ENCODE measurements at places on chromosomes 7 and 10.

- no peak for DNase-seq
These were observed 95.2 kb upstream of the ODAD2 start for GRCh38 chr10:28094121-28094520.

DNA sequence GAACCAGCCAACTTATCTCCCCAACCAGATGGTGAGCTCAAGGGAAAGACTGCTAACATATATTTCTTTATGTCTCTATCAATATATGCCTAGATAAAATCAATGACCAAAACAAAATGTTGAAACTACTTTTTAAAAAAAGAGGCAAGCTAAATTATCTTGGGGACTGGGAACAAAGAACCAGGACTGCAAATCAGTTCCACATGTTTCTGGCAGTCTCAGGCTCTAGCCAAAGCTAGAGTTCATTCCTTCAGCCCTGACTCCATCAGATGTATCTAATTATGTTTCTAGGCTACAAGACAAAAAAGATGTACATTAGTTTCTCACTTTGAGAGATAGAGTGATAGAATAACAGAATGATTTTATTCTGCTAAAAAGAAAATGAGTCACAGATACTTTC lies 1290.3 kb upstream of the SORCS1 start:
- no peak for DNase-seq

DNA sequence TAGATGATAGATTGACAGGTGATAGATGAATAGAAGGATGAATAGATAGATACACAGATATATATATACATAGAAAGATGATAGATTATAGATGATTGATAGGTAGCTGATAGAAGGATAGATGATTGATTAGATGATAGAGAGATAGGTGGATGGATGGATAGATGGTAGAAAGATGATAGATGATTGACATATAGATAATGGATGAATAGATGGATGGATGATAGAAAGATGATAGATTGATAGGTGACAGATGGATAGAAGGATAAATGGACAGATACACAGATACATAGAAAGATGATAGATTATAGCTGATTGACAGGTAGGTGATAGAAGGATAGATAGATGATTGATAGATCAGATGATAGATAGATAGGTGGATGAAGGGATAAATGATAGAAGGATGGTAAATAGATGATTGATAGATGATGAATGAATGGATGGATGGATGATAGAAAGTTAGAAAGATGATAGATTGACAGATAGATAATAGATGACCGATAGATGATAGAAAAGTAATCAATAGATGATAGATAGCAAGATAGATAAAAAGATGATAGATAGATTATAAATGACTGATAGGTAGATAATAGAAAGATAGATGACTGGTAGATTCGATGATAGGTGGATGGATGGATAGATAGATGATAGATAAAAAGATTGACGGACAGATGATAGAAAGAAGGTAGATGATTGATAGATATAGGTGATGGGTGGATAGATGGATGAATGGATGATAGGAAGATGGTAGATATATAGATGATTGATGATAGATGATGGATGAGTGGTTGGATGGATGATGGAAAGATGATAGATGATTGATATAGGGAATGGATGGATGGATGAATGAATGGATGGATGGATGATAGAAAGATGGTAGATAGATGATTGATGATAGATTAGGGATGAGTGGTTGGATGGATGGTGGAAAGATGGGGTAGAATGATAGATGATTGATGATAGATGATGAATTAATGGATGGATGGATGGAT lies 80.4 kb downstream of the MICALL2 start:
- DNase-seq: no peak

- no peak for DNase-seq
These were observed 421.4 kb upstream of the ZWINT start for GRCh38 chr10:56782503-56782902.

DNA sequence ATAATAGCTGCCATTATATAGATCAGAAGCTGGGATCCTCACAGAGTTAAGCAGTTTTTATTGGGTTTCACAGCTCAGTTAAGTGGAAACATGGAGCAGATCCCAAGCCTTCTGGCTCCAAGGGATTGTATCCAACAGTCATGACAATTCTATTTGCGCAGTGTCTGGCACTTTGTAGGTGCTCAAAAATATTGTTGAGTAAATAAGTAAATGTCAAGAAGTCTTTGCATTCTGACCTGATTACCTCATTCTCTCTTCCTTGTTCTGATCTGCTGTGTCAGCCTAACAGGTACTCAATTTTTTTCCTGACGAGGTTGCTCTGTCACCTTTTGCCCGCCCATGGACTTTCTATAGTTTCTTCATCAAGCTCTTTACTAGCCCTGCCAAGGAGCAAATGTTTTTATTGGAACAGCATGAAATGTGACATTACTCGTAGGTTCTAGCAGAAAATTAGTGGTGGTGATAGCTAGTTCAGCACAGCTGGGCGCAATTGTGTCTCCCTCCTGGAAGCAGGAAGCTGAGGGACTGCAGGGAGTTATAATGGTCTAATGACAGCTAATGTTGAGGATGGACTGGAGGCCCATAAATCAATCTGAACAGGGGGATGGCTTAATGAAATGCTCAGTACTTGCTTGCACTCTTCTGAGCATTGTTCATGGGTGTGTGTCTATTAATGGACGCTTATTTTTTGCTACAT lies 680.2 kb downstream of the CCSER2 start:
- DNase-seq: no peak

GRCh38 chr10:15244635-15245197 lies 76.2 kb upstream of the NMT2 start:
- no peak for DNase-seq

GRCh38 chr7:29202651-29203069 lies 8.1 kb downstream of the CHN2 start:
- no peak for DNase-seq

GRCh38 chr7:50826371-50827172 lies 43.9 kb upstream of the GRB10 start:
- no peak for DNase-seq

- DNase-seq: no peak
These were observed 1.3 kb downstream of the DDX21 start for GRCh38 chr10:68957284-68957615.

DNA sequence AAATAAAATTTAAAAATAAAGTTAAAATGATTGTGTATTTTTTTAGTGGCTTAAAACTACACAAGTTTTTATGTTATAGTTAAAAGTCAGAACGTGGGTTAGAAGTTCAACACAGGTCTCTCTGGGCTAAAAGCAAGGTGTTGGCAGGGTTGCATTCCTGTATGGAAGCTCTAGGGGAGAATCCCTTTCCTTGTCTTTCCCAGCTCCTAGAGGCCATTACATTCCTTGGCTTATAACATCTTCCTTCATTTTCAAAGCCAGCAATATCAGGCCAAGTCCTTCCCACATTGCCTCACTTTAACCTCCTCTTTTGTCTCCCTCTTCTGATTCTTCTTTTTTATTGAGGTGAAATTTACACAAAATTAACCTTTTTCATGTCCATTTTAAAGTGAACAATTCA lies 52.4 kb upstream of the EEPD1 start:
- no peak for DNase-seq

DNA sequence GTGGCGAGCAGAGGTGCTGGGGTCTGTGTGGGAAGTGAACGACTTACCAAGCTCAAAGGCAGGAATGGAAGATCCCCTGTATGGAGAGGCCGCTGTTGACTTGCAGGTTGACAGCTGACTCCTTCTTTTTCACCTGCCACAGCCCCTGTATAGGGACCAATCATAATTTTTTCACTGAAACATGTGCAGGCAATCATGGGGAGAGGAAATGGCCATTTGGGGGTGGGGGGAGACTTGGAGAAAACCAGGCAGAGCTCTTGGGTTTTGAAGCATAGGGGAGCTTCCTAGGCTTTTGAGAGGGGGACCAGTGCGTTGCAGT lies 101.4 kb downstream of the WDR37 start:
- no peak for DNase-seq

DNA sequence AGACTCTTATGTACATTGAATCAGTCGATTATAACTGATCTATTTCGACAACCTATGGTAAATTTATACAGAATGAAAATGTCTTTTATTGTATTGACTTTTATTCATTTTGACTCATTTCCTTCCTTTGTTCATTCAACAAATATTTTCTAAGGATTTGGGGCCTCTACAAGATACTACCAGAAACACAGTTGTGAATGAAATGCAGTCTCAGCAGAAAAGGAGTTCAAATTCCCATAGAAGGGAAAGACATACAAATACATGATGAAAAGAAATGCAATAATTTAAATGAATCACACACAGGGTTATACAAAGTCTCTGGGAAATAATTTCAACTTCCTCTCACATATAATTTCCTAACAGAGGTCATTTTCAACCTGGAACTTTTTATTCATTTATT lies 134.0 kb upstream of the SEMA3A start:
- no peak for DNase-seq

DNA sequence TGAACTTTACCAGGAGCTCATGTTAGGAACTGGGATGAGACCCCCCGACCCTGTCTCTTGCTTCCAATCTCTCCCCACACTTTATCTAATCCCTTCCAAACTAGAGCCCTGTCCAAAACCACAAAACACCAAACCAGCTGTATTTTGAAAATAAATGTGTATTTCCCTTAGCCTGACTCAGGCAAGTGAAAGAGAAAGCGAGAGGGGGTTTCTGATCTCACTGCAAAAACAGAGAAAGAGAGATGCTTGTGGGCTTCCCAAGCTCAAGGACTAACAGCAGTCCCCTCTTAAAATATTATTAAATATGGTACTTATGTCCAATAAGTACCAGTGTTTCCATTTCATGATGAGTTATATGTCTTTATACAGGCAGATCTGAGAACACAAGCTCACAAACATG lies 122.0 kb downstream of the AGMO start:
- DNase-seq: no peak

DNA sequence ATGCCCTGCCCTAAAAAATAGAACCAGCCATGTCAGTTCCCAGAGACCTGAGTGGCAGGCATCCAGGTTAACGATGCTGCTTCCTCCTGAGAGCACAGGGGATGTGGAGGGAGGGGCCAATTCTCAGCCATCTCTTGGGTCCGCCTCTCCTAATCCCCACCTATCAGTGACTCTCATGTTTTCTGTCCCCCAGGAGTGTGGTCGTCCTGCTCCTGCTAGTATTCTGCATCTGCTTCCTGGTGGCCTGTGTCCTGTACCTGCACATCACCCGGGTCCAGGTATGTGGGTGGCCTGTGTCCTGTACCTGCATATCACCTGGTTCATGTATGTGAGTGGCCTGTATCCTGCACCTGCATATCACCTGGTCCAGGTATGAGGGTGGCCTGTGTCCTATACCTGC lies 105.3 kb downstream of the ADCY1 start:
- no peak for DNase-seq

DNA sequence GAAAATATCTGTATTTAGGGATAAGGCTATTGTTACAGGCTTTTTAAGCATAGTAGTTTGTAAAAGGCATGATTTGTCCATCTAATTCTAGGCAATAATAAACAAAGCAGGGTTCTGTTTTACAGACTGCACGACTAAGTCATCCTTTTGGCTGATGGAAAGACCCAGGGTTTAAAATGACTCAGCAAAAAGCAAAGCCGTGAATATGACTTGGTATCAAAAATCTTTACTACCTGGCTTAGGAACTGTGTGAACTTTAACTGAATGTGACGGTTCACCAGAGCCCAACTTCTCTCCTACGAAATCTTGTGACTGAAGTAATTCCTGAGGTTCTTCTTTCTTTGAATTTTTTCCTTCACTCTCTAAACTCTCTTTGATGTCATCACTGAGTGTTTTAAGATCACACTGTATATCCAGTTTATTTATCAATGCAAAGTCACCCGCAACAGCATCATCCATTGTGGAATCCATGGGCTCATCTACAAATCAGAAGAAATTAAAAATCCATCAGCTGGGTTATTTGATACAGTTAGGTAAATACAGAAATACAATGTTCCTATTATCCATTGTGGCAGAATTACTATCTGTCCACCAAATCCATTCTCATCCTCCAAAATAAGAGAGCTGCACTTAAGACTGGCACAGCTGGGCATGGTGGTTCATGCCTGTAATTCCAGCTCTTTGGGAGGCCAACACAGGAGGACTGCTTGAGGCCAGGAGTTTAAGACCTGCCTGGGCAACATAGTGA lies 17.0 kb downstream of the ATE1 start:
- no peak for DNase-seq

DNA sequence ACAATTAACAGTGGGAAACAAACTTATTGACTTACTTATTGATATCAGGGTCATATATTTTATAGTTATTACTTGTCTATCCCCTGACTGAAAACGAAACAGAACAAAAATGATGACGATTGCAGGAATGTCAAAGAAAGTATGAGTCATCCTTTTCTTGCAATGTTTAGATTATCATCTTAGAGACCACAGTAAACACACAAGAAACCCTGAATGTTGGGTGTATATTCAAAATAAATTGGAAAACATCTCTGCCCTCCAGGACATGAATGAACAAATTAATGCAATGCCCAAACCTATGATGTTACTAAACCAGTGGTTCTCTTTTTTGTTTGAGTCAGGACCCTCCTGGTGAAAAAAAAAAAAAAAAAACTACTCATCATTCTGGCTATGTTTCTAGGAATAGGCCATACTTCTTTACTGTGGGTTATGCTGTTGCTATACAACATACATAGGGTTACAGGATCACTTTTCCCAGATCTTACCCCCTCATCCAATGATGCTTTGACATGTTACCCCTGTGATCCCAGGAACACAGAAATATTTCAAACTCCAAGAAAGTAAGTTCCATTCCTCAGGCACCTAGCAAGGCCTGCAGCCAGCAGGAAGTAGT lies 623.4 kb upstream of the IGFBP3 start:
- DNase-seq: no peak

- DNase-seq: no peak
These were observed 31.1 kb downstream of the TRIL start for GRCh38 chr7:28926871-28927597.

- DNase-seq: no peak
These were observed 160.1 kb downstream of the EXOC4 start for GRCh38 chr7:133412942-133413341.

GRCh38 chr7:91750091-91750490 lies 130.4 kb downstream of the MTERF1 start:
- no peak for DNase-seq

GRCh38 chr7:86643561-86644281 lies at the start of gene GRM3:
TSS of gene GRM3 (plus strand) at chr7:86643909. CDS start at chr7:86765146, 121,237 bp downstream.
- DNase-seq: no peak

- DNase-seq: no peak
These were observed 478.6 kb upstream of the KLF6 start for GRCh38 chr10:4263601-4263921.
